ENCODE measurements at places on chromosomes 1 and 21.

- DNase-seq = no peak
Measured at GRCh38 chr1:66535853-66536252, 1.9 kb downstream of the SGIP1 start.

GRCh38 chr21:42232176-42232825, 13.4 kb downstream of the ABCG1 start:
- DNase-seq = no peak

DNA sequence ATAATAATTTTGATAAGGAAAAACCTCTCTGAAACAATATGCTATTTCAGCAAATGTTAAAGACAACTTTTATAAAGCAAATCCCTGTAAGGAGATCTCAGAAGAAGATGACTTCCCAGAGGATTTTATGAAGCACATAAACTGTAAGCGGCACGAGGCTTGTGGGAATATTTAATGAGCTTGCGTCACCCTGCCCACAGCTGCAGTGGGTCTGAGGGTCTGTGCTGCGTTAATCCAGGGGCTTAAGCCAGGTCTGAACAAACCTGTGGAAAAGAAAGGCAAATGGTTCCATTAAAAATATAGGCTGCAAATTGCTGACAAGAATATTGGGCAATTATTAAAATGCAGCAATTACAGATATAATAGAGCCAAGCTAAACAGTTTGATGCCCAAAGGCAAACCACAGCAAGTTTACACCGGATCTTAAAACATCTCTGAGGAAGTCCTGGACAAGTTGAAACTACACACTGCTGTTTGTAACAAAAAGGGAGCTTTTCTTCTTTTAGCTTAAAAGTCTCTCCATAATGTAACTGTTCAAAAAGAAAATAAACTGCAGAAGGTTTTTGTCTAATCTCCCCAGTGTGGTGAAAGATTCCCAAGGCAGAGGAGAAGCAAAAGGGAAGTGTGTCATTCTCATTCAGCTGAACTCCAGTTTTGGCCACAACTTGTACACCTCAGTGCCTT, 21.8 kb downstream of the TGFBR3 start:
- no peak for DNase-seq

GRCh38 chr1:116954440-116954839, 44.7 kb downstream of the PTGFRN start:
- DNase-seq = no peak

GRCh38 chr1:73205294-73205973, 923.1 kb upstream of the NEGR1 start:
- DNase-seq = no peak

- DNase-seq = no peak
Measured at GRCh38 chr1:185463433-185463832, 146.4 kb upstream of the IVNS1ABP start.

DNA sequence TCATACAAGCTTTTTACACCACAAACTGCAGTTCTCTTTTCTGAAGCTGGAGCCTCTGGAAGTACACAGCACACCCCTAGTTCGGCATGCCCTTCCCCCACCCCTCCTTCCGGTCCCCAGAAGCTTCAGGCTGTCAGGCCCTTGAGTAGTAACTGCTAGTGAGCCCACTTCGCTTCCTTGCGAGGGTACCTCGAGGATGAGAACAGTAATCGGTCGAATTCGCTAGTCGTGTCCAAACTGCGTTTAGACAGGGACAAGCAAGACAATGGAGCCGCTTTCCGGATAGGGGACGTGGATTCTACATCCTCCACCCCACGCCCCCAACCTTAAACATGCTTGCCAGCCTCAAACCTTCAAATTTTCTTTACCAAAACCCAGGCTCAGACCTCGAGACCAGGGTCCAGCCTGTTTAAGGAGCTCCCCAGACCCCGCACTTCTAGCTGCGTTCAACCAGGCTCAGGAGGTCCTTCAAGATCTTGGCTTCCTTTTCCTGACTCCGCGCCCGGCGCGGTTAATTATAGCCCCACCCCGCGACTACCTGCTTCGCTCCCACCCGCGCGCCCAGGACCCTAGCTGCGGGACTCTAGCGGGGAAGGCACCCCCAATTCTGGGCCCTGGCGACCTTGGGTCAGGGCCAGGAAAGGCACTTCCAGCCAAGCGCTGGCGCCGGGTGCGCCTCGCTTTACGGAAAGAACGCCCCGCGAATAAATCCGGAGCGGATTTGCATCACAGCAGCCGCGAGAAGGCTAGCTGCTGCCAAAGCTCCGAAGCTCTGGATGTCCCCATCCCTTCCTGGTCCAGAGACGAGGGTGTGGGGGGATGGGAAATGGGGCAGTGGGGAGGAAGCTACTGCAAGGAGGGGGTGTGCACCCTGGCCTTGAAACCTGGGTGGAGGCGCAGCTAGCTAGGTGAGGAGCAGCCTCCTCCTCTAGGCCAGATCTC, 8.1 kb upstream of the TSPAN1 start:
- DNase-seq = peak; percentile 25

DNA sequence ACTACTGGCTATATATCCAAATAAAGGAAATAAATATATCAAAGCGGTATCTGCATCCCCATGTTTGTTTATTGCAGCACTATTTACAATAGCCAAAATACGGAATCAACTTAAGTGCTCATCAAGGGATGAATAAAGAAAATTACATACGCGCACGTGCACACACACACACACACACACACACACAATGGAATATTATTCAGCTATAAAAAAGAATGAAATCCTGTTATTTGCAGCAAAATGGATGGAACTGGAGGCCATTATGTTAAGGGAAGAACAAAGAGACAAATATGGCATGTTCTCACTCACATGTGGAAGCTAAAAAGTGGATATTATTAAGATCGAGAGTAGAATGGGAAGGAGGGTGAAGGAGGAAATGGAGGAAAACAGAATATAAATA, 20.2 kb downstream of the COPA start:
- no peak for DNase-seq

DNA sequence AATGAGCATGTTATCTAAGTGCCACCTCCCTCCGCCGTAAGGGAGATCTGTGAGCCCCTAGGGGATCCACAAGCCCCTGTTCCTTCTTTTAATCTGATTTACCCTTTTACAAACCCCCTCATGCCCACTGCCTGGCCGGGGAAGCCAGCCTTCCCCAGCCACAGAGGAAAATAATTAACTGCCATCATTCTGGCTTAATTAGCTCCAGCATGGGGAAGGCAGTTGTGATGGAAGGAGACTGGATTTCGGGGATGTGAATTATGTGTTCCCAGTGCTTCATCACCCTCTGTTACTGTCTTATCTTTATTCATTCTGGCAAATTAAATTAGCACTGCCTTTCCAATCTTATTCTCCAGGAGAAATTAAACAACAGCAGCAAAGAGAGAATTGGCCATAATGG, 135.8 kb downstream of the PTPRU start:
- DNase-seq = no peak

DNA sequence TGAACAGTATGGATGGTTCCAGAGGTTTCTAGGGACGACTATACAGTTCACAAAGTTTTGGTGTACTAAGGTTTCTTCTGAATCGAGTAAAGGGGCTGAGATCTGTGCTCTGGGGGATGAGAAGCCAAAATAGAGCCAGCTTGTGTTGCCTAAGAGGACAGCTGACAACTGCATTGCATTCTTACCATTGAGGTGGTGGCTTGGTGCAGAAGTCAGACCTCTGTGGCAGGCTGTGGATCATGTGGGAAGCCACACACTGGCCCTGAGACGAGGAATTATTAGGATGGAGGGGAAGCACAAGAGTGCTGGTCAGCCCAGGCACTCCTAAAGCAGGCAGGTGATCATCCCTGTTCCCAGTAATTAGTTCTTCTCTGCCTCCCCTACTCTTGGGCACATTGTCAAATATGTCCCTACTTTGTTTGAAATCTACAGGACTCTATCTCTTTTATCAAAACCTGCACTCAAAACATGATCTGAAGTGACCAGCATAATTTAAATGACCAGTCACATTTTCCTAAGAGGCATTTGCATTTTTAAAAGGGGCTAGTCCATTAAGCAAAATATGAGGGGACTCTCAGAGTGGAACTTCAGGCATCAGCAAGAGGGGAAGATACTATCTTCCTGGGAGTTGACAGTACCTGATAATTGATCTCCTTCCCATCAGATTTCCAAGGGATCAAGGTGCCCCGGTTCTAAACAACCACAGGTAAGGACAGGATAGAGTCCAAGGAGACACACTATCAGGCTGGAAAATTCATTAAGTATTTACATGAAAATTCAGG, at the start of gene FCRLB:
TSS of gene FCRLB (plus strand) at position 589 of the 782 bp plus-strand sequence. CDS start 1,129 bp downstream, outside the sequence.
- DNase-seq = no peak

- no peak for DNase-seq
Measured at GRCh38 chr1:53521924-53522552, 62.8 kb downstream of the DMRTB1 start.

GRCh38 chr1:240776237-240776636, 164.3 kb upstream of the GREM2 start:
- DNase-seq = no peak

- no peak for DNase-seq
Measured at GRCh38 chr1:57485643-57486042, 61.8 kb upstream of the DAB1 start.

- DNase-seq = no peak
Measured at GRCh38 chr1:183711741-183712361, 58.7 kb upstream of the APOBEC4 start.

DNA sequence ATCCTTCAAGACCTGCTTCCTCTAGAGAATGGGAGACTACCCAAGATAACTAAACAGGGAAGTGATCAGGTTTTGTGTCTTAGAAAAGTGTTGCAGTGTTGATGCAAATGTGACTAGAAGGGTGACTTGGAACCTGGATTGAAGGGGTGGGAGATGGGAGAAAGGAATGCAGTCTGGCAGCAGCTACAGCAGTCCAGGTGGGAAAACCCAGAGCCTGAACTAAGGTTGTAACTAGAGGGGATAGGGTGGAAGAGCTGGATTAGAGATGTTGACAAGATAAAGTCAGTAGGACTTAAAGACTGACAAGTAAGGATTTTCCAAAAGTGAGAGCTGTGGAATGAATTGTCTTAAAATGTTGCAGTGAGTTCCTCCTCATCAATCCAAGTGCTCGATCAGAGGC, 7.1 kb upstream of the SHISA4 start:
- no peak for DNase-seq

DNA sequence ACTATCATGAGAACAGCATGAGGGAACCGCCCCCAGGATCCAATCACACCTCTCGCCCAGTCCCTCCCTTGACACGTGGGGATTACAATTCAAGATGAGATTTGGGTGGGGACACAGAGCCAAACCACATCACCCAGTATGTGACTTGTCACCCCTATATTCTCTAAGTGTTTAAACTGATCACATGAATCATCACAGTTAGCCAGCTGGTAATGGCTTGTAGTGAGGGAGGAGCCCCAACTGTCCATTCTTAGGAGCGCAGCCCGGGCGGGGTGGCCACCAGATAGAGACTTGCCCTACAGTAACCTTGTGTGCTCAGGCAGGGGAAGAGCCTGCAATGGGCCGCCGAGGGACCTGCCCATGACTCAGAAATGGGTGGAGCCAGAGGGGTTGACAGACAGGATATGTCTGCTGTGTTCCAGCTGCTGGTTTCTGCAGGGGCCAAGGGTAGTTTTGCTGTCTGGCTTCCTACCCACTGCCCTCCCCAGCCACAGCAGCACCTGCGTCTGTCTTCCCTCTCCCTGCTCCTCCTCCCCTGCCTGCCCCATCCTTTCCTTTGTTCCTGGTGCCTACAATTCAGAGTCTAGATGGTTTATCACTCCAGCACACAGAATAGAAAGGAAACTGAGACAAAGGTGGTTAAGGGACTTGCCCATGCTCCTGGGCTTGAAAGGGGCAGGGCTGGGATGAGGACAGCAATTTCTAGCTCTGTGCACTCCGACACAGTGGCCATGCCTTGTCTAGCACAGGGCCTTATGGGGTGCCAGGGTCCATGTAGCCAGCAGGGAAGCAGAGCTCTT, 9.2 kb downstream of the ABCG1 start:
- peak; percentile 83 for DNase-seq

DNA sequence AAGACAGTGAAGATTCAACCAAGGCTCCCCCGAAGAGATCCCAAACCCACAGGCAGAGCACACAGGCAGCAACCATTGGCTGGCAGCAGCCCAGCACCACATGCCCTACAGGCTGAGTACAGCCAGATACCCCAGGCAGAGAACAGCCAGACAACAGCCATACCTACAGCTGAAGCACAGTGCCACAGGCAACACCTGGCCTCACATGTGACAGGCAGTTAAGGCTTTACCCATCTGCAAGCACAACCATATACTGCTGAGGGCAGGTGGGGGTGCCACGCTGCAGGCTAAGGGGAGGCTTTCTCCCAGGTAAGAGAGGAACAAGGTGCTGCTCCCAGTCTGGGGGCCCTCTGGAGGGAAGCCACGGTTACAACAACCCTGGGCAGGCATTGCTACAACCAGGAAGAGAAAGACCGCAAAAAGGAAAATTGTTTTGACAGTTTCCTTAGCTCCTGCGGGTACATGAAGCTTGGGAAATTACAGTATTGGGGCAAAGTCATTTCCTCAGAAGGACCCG, 12.3 kb downstream of the CHIT1 start:
- no peak for DNase-seq

DNA sequence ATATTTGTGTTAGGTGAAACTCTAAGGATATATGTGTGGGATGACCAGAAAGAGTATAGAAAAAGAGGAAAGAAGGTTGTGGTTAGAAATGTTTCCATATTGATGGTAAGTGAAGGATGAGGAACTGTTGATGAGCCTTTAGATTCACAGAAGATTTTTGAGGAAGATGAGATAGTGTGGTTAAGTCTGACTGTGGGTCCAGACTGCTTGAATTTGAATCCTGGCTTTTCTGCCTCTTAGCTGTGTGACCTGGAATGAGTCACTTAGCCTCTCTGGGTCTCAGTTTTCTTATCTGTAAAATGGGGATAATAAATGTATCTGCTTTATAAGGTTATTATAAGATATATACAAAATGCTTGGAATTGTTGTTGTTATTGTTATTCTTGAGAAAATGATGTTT, 27.5 kb downstream of the RGL1 start:
- no peak for DNase-seq

GRCh38 chr1:59359325-59359724, 62.4 kb downstream of the FGGY start:
- no peak for DNase-seq

DNA sequence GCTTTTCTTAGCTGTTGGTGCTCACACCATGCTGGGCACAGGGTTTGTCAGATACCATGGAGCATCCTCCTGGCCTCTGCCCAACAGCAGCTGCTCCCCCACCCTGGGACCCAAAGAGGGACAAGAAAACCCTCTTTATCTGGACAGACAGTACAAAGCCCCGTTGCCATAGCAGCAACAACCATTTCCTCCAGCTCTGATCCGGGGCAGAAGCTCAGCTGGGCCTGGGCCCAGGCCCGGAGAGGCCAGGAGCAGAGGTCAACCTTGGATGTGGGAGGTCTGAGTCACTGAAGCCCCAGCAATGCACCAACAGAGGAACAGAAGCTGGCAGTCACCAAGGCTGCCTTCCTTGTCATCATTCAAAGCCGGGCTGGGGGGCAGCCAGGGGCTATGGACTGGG, 228.4 kb upstream of the POU3F1 start:
- no peak for DNase-seq

DNA sequence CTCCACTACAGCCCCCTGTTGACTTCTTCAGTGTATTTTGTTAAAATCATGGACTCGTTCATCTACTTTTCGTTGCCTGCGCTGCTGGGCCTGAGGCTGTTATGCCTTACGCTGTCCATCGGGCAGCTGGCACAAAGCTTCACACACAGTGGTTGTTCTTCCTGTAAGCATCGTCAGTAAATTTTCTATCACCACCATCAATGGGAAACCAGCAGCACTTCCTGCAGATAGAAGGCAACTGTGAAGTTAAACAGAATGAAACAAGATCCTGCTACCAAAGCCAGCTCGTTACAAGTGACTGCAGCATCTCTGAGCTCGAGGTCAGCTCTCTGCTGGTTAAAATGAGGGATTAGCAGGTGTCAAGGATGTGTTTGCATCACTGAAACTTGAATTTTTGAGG, 21.9 kb upstream of the PADI6 start:
- no peak for DNase-seq

All from stimulated activated CD4-positive, alpha-beta T cell treated with anti-CD3 and anti-CD28 coated beads, TNF-alpha, amount 100 ng/mL, for 1 hour (primary cell).